Activated CD4-positive, CD25-positive, alpha-beta regulatory T cell (primary cell): ENCODE measurements at places on chromosomes 2 and 18.

DNA sequence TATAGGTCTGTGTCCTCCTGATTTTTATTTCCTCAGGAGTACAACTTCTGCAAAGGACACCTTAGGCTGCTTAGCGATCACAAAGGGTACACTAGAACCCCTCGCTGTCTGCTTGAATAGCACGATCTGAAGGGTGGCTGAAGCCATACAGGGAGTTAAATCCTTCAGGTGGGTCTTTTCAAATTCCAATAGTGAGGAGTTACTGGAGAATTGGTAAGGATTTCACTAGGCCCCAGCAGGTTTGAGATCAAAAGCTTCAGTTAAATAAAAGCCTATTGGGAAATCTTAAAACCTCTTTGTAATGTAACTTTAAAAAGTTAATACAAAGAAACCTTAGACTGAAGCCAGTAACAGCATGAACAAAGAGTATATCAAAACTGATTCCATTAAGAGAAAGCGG, 613.1 kb downstream of the ZEB2 start:
- DNase-seq = no peak

DNA sequence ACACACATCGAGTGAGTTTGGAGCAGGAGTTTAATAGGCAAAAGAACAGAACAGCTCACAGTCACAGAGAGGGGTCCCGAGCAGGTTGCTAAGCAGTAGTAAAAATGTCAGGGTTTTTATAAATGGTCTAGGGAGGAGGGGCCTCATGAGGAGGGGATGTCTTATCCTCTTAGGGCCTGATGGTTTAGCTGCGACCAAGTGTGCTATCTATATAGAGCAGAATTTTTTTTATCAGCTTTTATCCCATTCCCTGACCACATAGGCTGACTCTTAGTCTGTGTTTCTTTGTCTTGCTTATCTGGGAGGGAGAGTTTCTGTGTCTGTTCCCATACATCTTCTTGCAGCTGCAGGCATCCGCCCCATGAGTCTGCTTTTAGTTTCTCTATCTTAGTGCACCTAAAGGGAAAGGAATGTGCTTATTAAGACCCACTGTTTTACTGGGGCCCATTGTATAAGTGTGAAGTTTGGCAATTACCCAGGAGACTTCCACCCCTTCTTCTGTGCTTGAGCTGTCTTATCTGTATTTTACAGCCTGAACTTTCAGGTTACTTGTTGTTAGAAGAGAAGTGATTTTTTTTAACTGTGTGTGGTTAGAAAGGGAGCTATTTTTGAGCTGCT, 30.4 kb upstream of the GMCL1 start:
- no peak for DNase-seq

- DNase-seq = no peak
Observed at GRCh38 chr2:127704641-127705390, 3.5 kb downstream of the SFT2D3 start.

DNA sequence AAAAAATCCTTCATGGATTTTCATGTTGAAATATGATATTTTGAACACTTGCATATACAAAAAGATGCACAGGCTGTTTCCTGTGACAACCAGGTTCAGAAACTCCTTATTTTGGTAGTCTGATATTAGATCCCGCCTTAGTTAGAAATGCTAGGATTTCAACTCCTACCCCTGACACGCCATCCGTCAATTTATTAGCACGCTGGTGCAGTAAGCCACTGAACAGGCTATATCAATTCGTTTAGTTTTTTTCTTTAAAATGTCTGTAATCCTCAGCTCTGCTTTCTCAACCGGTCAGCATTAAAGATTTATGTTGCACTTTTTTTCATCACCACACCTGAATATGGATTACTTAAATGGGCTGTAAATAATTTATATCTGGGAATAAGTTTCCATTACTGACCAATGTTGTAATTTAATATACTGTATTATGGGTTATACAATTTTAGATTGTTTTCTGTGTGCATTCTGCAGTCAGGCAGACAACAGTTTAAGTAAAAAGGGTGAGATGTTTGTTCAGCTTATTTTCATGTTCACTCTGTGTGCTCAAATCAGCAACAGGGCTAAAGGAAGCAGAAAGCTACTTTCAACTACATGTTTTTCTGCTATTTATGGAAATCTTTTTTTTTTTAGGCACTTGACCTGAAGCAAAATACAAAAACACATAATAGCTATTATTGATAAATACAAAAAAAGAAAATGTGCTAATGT, 227.7 kb downstream of the ARHGAP15 start:
- DNase-seq = no peak

GRCh38 chr2:20194097-20195015, 30.6 kb downstream of the SDC1 start:
- DNase-seq = no peak

- no peak for DNase-seq
Observed at GRCh38 chr18:14928396-14928795, 180.4 kb downstream of the ANKRD30B start.
